Aorta (tissue), 5 donors: ENCODE measurements at places on chromosomes 7 and 10.
A peak's percentile ranks its signal among the peaks of the same experiment; 100 is the strongest.

DNA sequence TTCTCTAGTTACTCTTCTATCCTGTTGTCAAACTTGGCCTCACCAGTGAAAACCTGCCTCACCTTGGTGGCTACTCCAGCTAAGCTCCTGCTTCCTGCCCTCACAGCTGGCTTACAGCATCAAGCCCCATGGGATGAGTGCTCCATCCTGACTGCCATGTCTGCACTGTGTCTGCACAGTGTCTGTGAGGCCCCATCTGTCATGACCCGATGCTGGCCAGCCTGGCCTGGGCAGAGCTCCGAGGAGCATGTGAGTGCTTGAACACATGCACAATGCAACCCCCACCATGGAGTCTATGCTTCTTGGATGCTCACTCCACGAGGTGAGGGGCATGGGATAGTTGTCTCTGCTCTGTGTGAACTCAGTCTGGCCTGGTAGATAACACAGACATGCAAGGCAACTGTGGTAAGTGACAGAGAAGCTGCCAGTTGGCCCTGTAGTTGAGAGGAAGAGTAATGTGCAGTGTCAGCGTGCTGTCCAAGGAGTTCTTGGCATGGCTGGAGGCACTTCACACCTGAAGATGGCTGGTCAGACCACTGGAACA is 207.1 kb upstream of the ZNF32 start:
- no peak overlapping the region for H3K27ac ChIP-seq
- no peaks in the 10 kb centered on the region for H3K36me3 ChIP-seq
- DNase-seq: no peak
- no peak overlapping the region for H3K4me3 ChIP-seq
- no peaks in the 10 kb centered on the region for H3K27me3 ChIP-seq
- H3K4me1 ChIP-seq: no peaks in the 10 kb centered on the region

- DNase-seq: peak; percentile 49
- no peaks in the 10 kb centered on the region for H3K27me3 ChIP-seq
- no peaks in the 10 kb centered on the region for H3K36me3 ChIP-seq
- H3K4me1 ChIP-seq: no peaks in the 10 kb centered on the region
Observed at GRCh38 chr10:94016727-94017714, 23.3 kb downstream of the PLCE1 start.

DNA sequence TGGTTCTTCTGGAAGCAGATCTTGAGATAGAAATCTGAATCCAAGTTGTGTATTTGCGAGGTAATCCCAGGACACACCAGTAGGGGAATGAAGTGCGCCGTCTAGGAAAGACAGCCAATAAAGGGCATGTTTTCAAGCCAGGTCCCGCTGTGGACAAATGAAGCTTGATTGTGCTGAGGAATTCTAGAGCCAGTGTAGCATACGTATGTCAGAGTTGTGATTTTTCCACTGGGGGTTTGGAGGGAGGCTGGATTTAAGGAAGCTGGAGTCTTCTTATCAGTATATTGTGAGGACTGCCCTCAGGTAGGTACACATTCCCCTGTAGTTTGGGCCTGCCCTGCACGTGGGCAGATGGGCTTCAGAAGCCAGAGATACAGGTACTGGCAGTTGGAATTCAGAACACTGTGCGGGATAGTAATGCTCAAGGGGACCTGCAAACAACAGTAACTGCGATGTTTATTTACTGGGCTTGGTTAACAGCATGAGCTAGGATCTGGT is 50.9 kb downstream of the GALNT11 start:
- H3K36me3 ChIP-seq: no peaks in the 10 kb centered on the region
- no peaks in the 10 kb centered on the region for H3K27me3 ChIP-seq
- no peak for DNase-seq
- no peak overlapping the region for H3K27ac ChIP-seq
- no peak overlapping the region for H3K4me3 ChIP-seq

DNA sequence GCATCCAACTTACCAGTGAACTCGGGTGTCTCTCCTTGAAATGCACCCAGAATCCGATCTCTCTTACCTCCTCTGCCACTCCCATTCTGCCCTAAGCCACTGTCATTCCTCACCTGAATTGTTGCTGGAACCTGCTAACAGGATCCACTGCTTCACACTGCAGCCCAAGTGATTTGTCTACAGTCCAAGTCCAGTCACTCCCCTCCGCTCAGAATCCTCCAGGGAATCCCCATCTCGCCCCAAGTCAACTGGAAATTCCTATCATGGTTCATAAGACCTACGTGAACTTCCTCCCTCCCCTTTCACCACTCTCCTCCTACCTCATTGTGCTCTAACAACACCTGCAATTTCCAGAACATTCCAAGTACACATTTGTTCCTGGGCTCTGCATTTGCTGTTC is 91.3 kb downstream of the SCRN1 start:
- no peak for DNase-seq
- no peaks in the 10 kb centered on the region for H3K27me3 ChIP-seq
- no peak overlapping the region for H3K4me3 ChIP-seq

- H3K4me1 ChIP-seq: no peaks in the 10 kb centered on the region
- H3K27me3 ChIP-seq: no peaks in the 10 kb centered on the region
- DNase-seq: no peak
- no peak overlapping the region for H3K4me3 ChIP-seq
- no peaks in the 10 kb centered on the region for H3K36me3 ChIP-seq
Observed at GRCh38 chr10:28823501-28824075, 146.3 kb downstream of the BAMBI start.

GRCh38 chr10:104349623-104350126 is 4.0 kb upstream of the CFAP58 start:
- no peaks in the 10 kb centered on the region for H3K27me3 ChIP-seq
- H3K36me3 ChIP-seq: no peaks in the 10 kb centered on the region
- DNase-seq: no peak
- no peak overlapping the region for H3K4me3 ChIP-seq
- H3K4me1 ChIP-seq: no peaks in the 10 kb centered on the region
- H3K27ac ChIP-seq: no peak overlapping the region

- no peaks in the 10 kb centered on the region for H3K36me3 ChIP-seq
- H3K27me3 ChIP-seq: no peaks in the 10 kb centered on the region
- H3K4me3 ChIP-seq: no peak overlapping the region
- DNase-seq: no peak
Observed at GRCh38 chr7:110382736-110383135, 708.2 kb upstream of the LRRN3 start.

GRCh38 chr10:91049296-91049987 is 128.6 kb upstream of the ANKRD1 start:
- no peaks in the 10 kb centered on the region for H3K4me1 ChIP-seq
- H3K27me3 ChIP-seq: no peaks in the 10 kb centered on the region
- H3K4me3 ChIP-seq: no peak overlapping the region
- no peak overlapping the region for H3K27ac ChIP-seq
- no peak for DNase-seq

DNA sequence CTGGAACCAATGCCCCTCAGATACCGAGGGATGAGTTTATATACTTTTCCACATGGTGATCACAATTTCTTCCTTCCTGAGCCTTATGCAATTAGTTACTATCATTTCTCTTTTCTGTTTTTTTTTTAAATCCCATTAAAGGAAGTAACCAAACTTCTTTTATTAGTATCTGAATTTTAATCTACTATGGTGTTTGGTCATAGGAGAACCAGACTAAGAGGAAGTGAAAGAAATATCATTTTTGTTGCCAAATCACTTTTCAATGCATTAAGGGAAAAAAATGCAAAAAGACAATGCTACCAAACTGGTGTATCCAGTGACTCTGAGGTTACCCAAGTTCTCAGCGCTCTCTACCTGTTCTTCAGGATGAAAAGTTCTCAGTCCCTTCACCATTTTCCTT is 167.7 kb downstream of the NXPH1 start:
- no peak for DNase-seq
- no peak overlapping the region for H3K4me3 ChIP-seq
- H3K27me3 ChIP-seq: no peaks in the 10 kb centered on the region
- no peaks in the 10 kb centered on the region for H3K36me3 ChIP-seq
- no peak overlapping the region for H3K27ac ChIP-seq

DNA sequence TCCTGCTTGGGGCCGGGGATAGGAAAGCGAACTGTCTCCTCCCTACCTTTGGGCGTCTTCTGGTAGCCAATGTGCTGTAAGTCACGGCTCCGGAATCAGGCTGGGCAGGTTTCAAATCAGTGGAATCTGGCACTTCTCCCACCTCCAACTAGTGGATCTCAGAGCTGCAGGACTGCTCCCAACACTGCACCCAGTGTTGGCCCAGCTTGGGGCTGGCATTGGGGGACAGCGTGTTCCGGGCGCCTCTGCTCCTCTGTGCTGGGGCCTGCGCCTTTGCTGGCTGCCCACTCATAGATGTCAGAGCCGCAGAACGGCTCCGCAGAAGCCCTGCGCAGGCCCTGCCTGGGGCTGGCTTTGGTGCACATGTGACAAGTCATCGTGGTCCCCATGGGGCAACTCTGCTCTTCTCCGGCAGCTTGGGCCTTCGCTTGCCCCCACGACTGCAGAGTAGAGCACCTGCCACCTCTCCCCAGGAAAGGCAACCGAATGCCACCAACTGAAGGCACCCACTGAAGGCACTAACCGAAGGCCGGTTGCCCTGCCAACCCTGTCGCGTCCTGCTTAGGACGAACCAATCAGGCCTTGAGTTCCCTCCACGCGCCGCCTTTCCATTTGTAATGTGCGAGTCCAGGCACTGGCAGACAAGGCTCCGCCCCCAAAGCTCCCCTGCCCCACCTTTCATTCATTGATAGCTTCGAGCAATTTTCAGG is 85.5 kb upstream of the ABI1 start:
- H3K27ac ChIP-seq: no peak overlapping the region
- H3K4me3 ChIP-seq: no peak overlapping the region
- no peaks in the 10 kb centered on the region for H3K27me3 ChIP-seq
- no peaks in the 10 kb centered on the region for H3K4me1 ChIP-seq
- H3K36me3 ChIP-seq: no peaks in the 10 kb centered on the region
- DNase-seq: no peak

DNA sequence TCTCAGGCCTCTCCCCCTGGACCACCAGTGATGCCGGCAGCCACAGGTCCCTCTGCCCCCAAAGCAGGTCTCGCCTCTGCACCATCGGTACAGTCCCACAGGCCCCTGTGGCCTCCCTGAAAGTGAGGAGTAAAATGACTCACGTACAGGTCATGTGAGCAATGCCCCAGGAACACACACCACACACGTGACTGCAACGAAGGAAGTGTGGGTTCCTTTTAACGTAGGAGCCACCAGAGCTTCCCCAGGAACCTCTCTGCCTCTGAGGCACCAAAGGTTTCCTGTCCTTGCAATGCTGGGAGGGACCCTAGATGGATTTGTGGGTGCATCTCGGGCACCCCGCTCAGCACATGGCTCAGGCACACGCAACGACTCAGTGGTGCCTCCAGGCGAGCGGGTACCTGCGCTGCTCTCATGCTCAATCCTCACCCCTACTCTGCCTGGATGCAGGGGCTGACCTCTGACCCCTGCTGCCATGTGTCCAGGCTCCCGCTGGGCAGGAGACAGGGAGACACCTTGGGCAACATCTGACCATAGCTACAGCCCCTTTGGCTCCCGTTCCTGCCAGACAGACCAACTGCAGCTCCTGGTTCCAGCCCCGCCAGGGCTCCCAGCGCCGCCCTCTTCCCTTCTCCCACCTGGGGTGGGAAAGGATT is 120.7 kb downstream of the PRKAG2 start:
- H3K27ac ChIP-seq: no peak overlapping the region
- no peaks in the 10 kb centered on the region for H3K36me3 ChIP-seq
- no peaks in the 10 kb centered on the region for H3K27me3 ChIP-seq
- peak; percentile 73 for DNase-seq

DNA sequence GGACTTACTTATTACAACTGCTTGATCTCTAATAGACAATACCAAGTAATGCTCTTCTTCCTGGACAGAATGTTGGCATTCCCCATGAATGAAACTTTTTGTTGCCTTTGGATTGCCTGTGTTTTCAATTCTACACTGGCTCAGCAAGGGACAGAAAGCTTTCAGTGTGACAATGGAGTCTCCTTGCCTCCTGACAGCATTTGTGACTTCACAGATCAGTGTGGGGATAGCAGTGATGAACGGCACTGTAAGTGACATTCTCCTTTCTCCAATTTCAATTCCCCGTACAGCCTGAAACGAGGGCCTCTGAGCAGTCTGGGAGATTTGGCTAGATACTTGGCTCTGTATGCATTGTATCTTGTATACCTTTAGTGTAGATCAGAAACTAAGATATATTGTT is 290 bp downstream of the MALRD1 start:
- H3K36me3 ChIP-seq: no peaks in the 10 kb centered on the region
- no peak for DNase-seq
- H3K27ac ChIP-seq: no peak overlapping the region
- H3K4me1 ChIP-seq: no peaks in the 10 kb centered on the region
- H3K4me3 ChIP-seq: no peak overlapping the region

DNA sequence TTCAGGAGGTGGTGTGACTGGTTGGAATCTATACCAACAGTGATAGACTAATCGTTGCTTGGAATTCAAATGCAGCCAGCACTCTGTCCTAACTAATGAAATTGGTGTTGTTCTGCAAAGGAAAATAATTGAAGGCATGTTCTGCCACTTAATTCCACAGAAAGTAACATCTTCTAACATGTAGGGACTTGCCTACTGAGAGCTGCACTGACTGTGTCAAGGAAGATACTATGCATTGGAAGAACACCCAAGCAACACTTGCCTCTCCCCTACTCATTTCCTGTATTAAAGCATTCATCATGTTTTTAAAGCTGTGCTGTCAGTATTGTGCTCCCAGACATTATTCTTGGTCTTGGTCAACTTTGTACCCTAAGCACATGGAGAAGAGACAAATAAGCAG is 2.7 kb upstream of the CYP3A7 start:
- H3K36me3 ChIP-seq: no peaks in the 10 kb centered on the region
- no peaks in the 10 kb centered on the region for H3K27me3 ChIP-seq
- H3K4me3 ChIP-seq: no peak overlapping the region
- no peak overlapping the region for H3K27ac ChIP-seq
- H3K4me1 ChIP-seq: no peaks in the 10 kb centered on the region

- no peak for DNase-seq
- no peak overlapping the region for H3K4me3 ChIP-seq
- no peaks in the 10 kb centered on the region for H3K36me3 ChIP-seq
- H3K27ac ChIP-seq: no peak overlapping the region
- H3K4me1 ChIP-seq: no peaks in the 10 kb centered on the region
Observed at GRCh38 chr10:128306966-128307365, 180.7 kb upstream of the MKI67 start.

DNA sequence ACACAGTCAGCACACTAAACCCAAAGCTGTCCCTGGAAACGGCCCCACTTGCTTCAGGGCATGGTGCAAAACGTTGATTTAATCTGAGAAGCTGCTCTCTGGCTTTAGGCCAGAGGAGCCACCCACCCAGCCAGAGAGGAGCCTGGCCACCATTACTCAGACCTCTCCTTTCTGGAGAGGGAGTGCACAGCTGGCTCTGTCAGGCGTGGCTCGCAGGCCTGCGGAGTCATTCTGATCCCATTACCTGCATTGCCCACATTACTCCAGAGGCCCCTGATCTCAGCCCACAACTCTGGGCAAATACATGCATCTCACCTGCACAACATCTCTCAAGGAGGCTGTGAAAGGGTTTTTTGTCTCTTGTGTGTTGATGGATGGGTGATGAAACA is 370.0 kb upstream of the IGFBP3 start:
- no peaks in the 10 kb centered on the region for H3K4me1 ChIP-seq
- no peak overlapping the region for H3K27ac ChIP-seq
- DNase-seq: no peak

DNA sequence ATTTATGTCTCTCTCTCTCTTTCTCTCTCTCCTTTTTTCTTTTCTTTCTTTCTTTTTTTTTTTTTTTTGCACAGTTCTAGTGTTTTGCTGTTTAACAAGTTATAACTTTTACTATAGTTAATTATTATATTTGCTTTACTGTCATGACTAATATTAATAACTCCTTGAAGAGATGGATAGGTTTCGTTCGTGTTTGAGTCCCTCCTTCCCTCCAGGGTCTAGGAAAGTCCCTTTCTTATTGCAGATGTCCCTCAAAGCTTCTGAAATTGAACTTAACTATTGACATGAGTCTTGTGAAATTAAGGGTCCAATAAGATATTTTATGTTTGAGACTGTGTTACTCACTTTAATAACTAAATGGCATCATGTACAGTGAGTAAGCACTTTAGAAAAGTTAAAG is 131.4 kb downstream of the PLXDC2 start:
- H3K27me3 ChIP-seq: no peaks in the 10 kb centered on the region
- DNase-seq: no peak
- no peaks in the 10 kb centered on the region for H3K36me3 ChIP-seq
- H3K4me3 ChIP-seq: no peak overlapping the region
- peaks cover 9% of the 10 kb centered on the region for H3K4me1 ChIP-seq
